ENCODE measurements at places on chromosomes 7 and 10.

- DNase-seq = no peak
Measured at GRCh38 chr7:136134503-136134902, 157.3 kb upstream of the MTPN start.

- DNase-seq = no peak
Measured at GRCh38 chr10:78529262-78529661, 495.6 kb downstream of the RPS24 start.

DNA sequence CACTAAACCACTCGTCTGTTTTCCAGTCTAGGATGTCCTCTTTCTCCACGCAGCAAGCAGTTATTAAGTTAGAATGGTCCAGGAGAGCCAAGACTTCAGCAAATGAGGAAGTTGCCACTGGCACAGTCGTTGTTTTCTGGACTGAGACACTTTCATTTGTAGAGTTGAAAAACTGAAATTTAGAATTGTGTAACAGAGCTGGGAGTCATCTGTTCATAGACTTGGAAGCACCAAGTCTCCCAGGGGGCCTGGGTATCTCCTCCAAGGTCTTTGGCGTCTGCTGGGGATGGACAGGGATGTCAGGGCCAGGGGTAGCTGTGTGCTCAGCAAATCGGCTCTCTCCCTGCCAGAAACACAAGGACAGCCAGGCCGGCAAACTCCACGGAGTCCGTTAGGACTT is 208.4 kb downstream of the FANK1 start:
- DNase-seq = no peak

DNA sequence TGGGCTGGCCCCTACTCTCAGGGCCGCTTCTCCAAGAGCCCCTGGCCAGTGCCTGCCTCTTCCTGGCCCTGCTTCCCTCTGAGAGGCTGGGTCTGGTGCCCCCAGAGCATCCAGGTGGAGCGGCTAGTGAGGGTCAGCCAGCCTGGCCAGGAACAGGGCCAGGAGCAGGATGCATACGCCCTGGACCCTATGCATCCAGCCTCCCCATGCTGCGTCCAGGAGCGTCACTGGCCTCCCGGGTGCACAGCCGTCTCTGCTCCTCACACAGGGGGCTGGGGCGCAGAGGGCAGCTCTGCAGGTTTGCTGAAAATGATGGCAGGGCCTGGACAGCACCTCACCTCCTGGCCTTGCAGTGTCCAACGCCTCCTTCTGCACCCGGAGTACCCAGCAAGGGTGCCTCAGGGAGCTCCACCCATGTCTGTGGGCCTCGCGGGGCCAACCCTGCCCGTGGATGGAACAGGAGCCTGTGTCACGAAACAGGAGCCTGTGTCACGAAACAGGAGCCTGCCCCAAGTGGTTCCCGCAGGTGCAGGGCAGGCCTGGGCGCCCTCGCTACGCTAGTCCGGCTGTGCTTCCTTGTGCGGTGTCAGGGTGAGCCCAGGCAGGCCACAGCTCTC is 246.2 kb upstream of the PPP2R2D start:
- no peak for DNase-seq

DNA sequence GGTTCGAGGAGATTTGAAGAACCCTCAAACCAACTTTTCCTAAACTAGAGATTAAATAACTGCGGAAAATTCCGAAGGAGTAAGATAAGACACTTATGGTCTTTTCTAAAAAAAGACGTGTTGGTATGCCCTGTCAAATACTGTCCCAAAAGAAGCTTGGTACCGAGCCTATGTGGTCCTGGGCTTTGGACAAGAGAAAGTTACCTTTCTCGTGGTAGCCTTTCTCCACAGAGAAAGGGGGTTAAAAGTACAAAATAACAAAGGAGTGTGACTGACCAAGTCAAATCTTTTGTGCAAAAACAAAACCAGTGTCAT is 56.2 kb upstream of the JCAD start:
- no peak for DNase-seq

GRCh38 chr7:133796782-133797745 is 330.1 kb upstream of the LRGUK start:
- DNase-seq = peak; percentile 6

GRCh38 chr7:98334081-98334480 is 52.6 kb downstream of the BRI3 start:
- DNase-seq = no peak

DNA sequence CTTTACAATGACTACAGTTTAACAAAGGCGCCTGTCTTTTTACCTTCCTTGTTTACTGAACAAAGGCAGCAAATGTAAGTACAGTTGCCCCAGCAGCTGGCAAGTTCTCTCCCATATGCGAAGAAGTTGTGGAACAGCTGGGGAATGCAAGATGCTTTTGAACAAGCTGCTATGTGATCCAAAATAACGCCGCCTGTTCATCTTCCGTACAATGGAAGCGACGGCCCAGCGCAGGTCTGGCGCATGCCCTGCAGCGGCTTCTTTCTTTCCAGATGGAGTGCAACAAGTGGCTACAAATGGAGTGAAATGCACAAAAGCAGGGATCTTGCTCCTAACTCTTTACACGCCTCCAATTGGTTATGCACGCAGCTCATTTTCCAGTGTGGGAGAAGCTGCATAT is 97.0 kb upstream of the SVIL start:
- peak; percentile 94 for DNase-seq

GRCh38 chr7:38374507-38374906 is 101.1 kb upstream of the TARP start:
- DNase-seq = peak; percentile 69

- no peak for DNase-seq
Measured at GRCh38 chr7:127587663-127588018, 570 bp upstream of the ARF5 start.

DNA sequence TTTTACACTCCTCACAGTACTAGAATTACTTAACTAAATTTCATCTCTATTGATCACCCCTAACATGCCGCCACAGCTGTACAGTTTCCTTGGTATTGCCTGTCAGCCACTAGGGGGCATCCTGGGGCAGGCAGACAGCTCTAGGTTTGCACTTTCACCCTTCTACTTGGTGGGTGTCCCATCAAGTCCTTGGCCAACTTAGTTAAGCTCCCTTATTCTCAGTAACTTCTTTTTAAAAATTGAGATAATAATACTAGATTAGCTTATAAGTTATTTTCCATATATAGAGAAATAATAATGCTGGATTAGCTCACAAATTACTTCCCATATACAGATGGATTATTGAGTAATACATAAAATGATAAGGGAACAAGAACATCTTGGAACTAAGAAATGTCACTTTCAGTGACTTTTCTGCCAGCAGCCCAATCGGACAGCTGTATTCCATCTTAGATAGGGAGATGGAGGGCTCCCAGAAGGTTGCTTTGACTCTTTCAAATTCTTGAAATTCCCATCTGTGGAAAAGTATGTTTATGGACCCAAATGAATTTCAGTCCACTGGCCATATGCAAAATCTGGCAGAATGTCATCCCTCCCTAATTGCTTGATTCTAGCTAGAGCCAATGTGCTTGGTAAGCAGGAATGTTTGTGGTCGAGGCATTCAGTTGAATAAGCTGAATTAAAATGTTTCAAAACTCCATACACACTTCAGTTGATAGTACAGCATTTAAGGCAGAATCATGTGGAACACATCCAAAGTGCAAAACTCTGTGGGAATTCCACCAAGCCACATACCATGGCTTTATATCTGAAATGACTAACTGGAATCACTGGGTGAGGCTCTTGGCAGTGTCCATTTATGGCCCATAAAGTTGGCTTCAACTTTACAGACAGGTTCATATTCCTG is 309.7 kb downstream of the CSTF2T start:
- DNase-seq = peak; percentile 28

GRCh38 chr7:45060295-45060694 is 28.5 kb downstream of the NACAD start:
- DNase-seq = no peak

Measured in tongue (tissue), 3 donors.